Left ventricle myocardium inferior (tissue), 1 donor: ENCODE measurements at places on chromosomes 11 and 22. TPM values are rescaled to one million over a fixed set of nuclear protein-coding genes. Genes with fewer than 3 reads are reported as not detected.

- H3K4me1 ChIP-seq = no peaks in the 10 kb centered on the region
- H3K4me3 ChIP-seq = no peak overlapping the region
- DNase-seq = no peak
- peaks cover 6% of the 10 kb centered on the region for H3K27me3 ChIP-seq
- no peak overlapping the region for H3K27ac ChIP-seq
These were observed 4.4 kb downstream of the OR8B3 start for GRCh38 chr11:124394408-124394807.

DNA sequence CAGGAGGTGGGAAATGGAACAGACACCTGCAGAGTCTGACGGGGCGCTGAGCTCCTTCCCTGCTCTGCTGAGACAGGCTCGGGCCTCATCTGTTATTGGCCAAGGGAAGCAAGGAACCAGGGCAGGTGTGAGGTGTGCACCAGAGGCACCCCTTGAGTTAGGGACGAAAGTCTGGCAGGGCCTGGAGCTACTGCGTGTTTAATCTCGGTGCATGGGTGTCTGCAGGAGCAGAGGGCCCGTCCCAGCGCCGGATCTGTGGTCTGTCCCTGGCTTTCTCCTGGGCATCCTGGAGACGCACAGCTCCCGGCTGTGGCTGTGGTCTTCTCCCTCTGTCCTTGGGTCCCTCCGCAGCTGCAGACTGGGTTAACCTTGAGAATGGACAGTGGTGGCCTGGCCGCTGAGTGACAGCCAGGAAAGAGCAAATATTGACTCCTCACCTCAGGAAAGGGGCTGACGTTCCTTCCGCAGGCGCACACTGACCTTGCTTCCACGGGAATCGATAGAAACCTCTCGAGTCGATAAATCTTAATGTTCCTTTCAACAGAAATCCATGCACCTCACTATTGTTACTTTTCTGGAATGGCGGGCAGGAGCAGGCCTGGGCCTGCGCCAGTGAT lies 975.6 kb downstream of the BRD1 start:
- H3K4me3 ChIP-seq = no peak overlapping the region
- no peaks in the 10 kb centered on the region for H3K36me3 ChIP-seq
- H3K27me3 ChIP-seq = peaks cover 31% of the 10 kb centered on the region
- no peak for DNase-seq
- H3K4me1 ChIP-seq = no peaks in the 10 kb centered on the region
- no peak overlapping the region for H3K27ac ChIP-seq

DNA sequence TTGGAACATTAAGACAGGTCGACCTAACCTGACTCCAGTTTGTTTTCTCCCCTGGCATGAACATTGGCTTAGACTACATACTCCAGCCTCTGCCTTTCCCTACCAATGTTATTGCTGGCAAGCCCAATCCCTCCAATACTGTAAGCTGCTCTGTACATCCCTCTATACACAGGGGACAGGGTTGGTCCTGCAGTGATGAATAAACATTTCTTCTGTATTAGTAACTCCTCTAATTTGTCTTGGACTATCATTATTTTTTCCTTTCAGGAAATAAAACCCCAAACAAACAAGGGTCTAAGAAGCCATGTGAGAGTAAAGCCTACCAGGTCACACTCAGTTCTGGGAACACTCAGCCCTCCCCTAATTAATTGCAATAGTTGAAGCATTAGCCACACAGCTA lies 35.1 kb upstream of the FJX1 start:
- H3K27ac ChIP-seq = no peak overlapping the region
- H3K36me3 ChIP-seq = no peaks in the 10 kb centered on the region
- peaks cover 67% of the 10 kb centered on the region for H3K27me3 ChIP-seq
- DNase-seq = no peak
- H3K4me1 ChIP-seq = no peaks in the 10 kb centered on the region
- H3K4me3 ChIP-seq = no peak overlapping the region

GRCh38 chr22:39972641-39973040 lies 12.4 kb downstream of the TMA7B start:
- peaks cover 41% of the 10 kb centered on the region for H3K27me3 ChIP-seq
- no peak overlapping the region for H3K27ac ChIP-seq
- no peaks in the 10 kb centered on the region for H3K36me3 ChIP-seq
- DNase-seq = no peak
- H3K4me1 ChIP-seq = peaks cover 25% of the 10 kb centered on the region
- H3K4me3 ChIP-seq = no peak overlapping the region

- no peak for DNase-seq
- no peaks in the 10 kb centered on the region for H3K36me3 ChIP-seq
- H3K4me1 ChIP-seq = no peaks in the 10 kb centered on the region
- H3K4me3 ChIP-seq = no peak overlapping the region
- H3K27me3 ChIP-seq = no peaks in the 10 kb centered on the region
- no peak overlapping the region for H3K27ac ChIP-seq
These were observed 143.3 kb downstream of the DLG2 start for GRCh38 chr11:85483861-85484260.

DNA sequence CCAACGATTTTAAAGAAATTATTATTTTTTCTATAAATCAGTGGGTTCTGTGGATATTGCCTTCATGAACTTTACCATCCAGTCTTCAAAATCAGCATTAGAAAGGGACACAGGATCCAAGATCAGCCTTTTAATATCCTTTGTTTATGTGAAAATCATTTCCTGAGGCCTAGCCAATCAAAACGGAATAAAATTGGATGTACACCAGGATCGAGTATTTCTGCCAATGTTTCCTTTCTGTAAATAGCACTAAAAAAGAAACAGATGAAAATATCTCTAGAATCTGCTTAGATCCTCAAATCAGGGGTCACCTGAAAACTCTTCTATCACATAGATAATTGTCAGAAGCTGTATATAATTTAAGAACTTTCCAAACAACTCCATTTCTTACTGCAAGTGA lies 1598.5 kb downstream of the LRRC4C start:
- DNase-seq = no peak
- H3K36me3 ChIP-seq = no peaks in the 10 kb centered on the region
- no peaks in the 10 kb centered on the region for H3K4me1 ChIP-seq
- no peak overlapping the region for H3K4me3 ChIP-seq
- no peaks in the 10 kb centered on the region for H3K27me3 ChIP-seq

DNA sequence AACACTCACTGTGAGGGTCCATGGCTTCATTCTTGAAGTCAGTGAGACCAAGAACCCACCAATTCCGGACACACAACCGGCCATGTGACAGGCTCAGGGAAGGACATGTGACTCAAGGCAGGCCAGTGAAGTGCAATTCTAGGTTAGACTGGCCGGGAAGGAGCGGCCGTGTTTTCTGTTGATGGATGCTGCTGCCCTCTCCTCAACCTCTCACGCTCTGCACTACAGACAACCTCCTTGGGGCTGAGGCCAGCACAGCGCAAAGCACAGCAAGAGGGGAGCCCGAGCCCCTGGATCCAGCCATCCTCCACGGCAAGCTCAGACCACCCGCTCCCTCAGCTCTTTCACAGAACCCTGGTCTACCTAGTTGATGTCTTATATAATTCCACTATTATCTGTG lies 2.8 kb downstream of the NUDT8 start:
- peaks cover 38% of the 10 kb centered on the region for H3K4me1 ChIP-seq
- peak overlapping the region; percentile 99 for H3K27ac ChIP-seq
- H3K27me3 ChIP-seq = no peaks in the 10 kb centered on the region
- no peaks in the 10 kb centered on the region for H3K36me3 ChIP-seq

GRCh38 chr11:22786475-22786874 lies 43.1 kb downstream of the SVIP start:
- H3K27me3 ChIP-seq = no peaks in the 10 kb centered on the region
- DNase-seq = no peak
- H3K27ac ChIP-seq = no peak overlapping the region
- H3K4me1 ChIP-seq = peaks cover 4% of the 10 kb centered on the region

DNA sequence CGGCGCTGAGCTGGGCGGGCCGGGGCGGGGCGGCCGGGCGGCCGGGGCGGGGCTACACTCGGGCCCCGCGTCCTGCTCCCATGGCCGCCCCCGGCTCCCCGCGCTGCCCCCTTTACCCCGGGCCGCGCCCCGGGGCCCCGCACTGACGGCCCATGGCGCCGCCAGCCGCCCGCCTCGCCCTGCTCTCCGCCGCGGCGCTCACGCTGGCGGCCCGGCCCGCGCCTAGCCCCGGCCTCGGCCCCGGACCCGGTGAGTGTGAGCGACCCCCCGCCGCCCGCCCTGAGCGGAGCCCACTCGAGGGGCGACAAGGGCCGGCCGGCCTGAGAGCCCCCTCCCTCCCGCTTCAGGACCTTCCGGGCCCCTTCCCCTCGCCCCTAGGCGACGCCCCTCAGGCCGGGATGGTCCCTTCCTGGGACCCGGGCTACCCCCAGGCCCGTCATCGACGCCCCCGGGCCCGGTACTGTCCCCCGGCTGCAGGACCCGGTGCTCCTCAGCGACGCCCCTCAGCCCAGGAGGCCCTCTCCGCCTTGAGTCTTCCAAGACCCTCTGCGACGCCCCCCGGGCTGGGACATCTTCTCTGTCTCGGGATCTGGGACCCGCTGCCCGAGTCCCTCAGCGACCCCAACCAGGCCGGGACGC lies at the start of gene KREMEN1:
Gene KREMEN1, plus strand, starts transcription at position 57 of the 639 bp plus-strand sequence. Its CDS starts 96 bp downstream, at position 153.
- DNase-seq = no peak
- H3K27ac ChIP-seq = peak within 1 kb of the TSS; percentile 80
- peaks cover 57% of the 10 kb centered on the region for H3K4me1 ChIP-seq
- peak within 1 kb of the TSS; percentile 82 for H3K4me3 ChIP-seq

- H3K4me3 ChIP-seq = no peak overlapping the region
- peak overlapping the region; percentile 66 for H3K27ac ChIP-seq
- peak; percentile 59 for DNase-seq
- peaks cover under 1% of the 10 kb centered on the region for H3K27me3 ChIP-seq
- H3K4me1 ChIP-seq = peaks cover 25% of the 10 kb centered on the region
These were observed 44.7 kb upstream of the SEPTIN5 start for GRCh38 chr22:19669570-19669969.

- no peaks in the 10 kb centered on the region for H3K36me3 ChIP-seq
- no peak overlapping the region for H3K27ac ChIP-seq
- no peaks in the 10 kb centered on the region for H3K27me3 ChIP-seq
- H3K4me3 ChIP-seq = no peak overlapping the region
- no peak for DNase-seq
These were observed 24.9 kb downstream of the CLPB start for GRCh38 chr11:72409458-72409857.

DNA sequence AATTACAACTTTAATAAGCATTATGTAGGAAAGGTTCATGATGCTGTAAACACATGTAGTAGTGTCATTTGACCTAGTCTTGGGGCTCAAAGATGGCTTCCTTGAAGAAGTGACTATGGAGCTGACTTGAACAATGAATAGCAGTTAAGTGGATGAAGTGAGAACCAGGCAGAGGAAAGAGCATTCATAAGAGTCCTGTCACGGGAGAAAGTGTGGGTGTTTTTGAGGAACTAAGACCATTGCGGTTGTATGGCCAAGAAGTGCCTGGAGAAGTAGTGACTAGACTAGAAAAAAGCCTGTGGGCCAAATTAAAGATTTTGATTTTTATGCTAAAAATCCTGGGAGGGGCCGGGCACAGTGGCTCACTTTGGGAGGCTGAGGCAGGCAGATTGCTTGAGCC lies 7.2 kb upstream of the IL18BP start:
- H3K4me3 ChIP-seq = no peak overlapping the region
- DNase-seq = no peak
- peaks cover 19% of the 10 kb centered on the region for H3K36me3 ChIP-seq
- H3K27ac ChIP-seq = no peak overlapping the region

RANGAP1 gene
- total RNA-seq = 36.4 TPM

SLC6A5 gene
- not detected for total RNA-seq

FXYD6 gene
- total RNA-seq = 30.2 TPM

FAM181B gene
- total RNA-seq = 0.19 TPM

SLC5A1 gene
- 201 TPM for total RNA-seq

VWCE gene
- total RNA-seq = 0.77 TPM

TPP1 gene
- 84.2 TPM for total RNA-seq

PEX16 gene
- 10.9 TPM for total RNA-seq

CEND1 gene
- not detected for total RNA-seq
